ENCODE measurements at places on chromosomes 12 and 14.

- no peak for DNase-seq
Measured at GRCh38 chr12:2961705-2962104, 2.5 kb downstream of the TEAD4 start.

DNA sequence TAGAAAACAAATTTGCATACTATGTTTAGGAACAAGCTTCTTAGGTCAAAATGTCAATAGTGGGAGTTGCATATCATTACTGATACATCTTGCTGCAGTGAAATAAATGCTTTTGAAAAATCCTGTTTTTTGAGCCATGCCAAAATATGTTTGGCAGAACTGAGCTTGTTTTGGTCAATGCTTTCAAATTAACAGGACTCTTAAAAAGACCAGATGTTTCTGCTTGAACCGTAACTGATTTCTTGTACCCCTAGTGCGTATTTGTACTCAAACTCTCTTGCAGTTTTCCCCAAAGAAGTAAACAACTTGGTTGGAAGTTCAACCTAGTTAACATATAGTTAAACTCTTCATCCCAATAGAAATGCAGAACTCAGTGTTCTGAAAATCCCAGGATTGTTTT is 3.4 kb downstream of the TRHDE start:
- no peak for DNase-seq

DNA sequence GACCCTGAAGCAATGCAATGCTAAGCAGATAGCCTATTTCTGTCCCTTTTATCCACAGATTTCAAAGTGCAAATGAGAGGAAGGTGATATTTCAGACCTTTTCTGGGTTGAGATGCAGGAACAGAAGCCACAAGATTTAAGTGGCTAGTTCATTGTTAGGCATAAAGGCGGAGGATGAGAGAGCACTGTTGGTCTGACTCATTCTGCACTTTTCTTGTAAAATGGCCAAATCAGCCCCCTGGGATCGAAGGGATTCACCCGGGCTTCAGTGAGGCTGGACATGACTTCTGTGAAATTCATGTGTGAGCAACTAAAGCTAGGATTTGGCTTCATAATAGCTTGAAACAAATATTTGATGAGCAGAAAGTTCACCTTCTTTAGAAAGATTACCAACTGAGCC is 101.9 kb upstream of the OVCH1 start:
- DNase-seq: no peak

DNA sequence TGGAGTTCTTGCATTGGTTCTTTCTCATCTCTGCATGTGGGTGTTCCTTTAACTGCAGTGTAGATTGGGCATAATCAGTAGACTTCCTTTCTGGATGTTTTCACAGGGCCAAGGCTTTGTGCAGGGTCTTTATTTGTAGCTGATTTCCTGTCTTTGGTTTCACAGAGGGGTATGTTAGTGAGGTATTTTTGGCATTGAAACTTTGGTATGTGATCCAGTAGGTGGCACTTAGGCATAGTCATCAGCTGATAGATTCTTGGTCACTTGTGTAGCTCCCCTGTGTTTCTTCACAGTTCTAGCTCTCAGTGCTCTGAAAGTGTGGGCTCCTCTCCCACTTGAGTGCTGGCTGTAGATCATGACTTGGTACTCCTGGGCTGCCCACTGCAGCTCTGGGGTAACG is 52.7 kb upstream of the LMO3 start:
- no peak for DNase-seq

DNA sequence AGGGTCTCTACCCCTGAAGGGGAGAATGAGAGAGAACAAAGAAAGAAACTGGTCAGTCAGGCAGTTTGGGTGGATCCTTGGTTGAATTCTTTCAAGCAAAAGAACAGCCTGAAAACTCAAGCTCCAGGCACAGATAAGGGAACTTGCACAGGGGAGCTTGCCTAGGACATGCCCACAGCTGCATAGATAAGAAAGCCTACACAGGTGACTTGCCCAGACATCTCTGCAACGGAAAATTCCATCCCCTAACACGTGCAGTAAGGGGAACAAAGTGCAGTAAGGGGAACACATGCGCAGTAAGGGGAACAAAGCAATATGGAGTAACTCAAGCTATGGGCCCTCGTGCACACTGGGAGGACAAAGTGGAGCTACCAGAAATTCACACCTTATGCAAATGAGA is 540.1 kb upstream of the MIS18BP1 start:
- DNase-seq: no peak

All from HCT116 (cell line).